ENCODE measurements at places on chromosomes 4 and X. TPM values are rescaled to one million over a fixed set of nuclear protein-coding genes. Genes with fewer than 3 reads are reported as not detected.

DNA sequence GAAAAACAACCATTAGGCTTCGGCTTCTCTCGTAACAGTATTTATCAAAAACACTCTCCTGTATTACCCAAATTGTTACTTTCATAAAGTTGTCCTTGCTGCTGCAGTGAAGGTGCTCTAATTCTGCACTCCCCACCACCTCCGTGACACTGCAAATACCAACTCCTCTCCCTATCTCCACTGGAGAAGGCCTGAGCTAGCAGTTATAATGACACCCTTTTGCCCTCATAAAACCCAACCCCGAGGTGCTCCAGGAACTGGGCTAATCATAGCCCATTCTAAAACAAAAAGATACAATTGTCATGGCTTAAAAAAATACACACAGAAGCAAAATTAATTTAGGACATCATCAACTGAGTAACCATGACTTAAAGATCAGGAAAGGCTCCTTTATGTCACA lies 59.2 kb downstream of the MAP7D2 start:
- no peak for DNase-seq

ZDHHC15 gene
- total RNA-seq: not detected

GRCh38 chr4:73053974-73054480 lies 15.5 kb downstream of the COX18 start:
- no peak for DNase-seq

DNA sequence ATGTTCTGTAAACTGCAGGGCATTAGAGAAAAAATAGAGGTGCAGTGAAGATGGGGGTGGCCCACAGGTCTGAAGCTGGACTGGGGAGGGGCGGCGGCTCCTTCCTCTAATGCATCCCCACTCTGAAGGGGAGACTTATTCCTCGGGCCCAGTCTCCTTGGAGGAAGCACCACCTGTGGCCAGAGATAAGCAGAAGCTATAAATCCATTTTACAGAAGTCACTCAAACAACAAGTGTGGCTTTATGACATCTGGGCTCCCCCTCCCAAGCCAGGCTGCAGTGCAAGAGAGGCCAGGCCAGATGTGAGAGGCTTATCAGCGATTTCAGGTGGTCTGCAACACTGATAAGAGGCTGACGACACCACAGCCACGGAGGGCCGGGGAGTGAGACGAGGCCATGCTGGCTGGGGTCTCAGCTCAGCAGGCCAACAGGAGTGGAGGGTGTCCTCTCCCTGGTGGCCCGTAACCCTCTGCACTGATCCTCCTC lies 15.8 kb downstream of the CYTL1 start:
- DNase-seq: no peak

GRCh38 chr4:188680004-188680666 lies 540.9 kb downstream of the TRIML1 start:
- DNase-seq: no peak

DNA sequence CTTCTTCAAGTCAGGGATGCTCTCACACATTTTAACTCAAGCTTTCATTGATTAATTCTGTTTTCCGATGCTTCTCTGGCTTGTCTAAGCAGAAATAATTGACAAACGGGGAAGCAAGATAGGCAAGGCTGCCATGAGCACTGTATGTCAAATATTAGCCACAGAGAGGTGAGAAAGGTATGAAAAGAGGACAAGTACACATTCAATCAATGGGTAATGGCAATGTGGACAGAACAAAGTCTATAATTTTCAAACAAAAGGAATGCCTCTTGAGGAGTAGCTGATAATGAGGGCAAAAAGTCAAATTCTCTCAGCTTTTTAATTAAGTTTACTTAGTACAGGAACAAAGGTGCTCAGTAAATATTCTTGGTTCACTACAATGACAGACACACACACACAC lies 19.6 kb downstream of the COX7B2 start:
- no peak for DNase-seq
